Right atrium auricular region (tissue), 2 donors: ENCODE measurements at places on chromosomes 1 and 21. TPM values are rescaled to one million over a fixed set of nuclear protein-coding genes. Genes with fewer than 3 reads are reported as not detected.
A peak's percentile ranks its signal among the peaks of the same experiment; 100 is the strongest.

DNA sequence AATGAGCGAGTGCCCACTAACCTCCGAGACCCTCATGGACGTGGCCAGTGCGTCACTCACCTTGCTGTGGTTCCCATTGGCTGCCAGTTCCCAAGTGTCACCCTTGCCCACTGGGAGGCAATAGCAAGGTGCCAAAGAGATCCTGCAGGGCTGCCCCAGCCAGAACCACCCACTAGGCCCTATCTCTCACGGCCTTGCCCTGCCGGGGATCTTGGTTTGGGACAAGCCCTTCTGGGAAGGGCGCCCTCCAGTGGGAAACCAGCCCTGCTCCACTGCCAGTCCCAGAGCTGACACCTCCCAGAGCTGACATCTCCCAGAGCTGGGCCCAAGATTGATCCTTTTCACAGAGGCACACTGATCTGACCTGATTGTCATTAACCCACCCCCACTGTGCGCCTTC, 2.1 kb upstream of the SELENON start:
- no peak for DNase-seq

DNA sequence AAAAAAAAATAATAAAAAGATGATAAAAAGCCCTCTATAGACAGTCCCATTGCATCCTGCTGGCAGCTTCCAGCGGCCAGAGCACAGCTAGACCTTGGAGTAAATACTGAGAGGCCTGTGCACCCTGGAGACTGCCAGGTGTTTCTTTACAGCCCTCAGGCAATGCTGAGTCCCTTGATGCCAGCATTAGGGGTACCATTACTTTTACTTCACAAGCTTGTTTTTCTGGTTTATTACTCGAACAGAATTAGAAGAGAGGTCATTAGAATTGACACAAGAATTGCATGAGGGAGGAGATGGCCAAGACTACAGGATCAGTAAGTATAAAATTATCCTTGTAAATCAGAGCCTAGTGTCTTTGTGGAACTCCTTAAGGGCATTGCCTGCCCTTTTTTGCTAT, 43.6 kb downstream of the AKNAD1 start:
- no peak for DNase-seq

DNA sequence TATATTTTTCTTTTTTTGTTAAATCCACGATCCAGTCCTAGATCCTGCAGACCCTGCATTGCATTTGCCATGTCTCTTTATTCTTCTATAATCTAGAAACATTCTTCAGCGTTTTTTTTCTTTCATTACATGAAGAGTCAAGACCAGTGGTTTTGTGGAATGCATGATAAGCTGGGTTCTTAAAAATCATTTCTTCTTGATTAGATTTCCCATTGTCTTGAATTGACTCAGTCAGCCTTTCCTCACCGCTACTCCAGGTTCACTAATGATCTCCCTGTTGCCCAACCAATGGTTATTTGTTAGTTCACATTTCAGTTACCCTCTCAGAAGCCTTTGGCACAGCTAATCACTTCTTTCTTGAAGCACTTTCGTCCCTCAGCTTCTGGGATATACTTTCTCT, 25.2 kb downstream of the CHD1L start:
- no peak for DNase-seq

DNA sequence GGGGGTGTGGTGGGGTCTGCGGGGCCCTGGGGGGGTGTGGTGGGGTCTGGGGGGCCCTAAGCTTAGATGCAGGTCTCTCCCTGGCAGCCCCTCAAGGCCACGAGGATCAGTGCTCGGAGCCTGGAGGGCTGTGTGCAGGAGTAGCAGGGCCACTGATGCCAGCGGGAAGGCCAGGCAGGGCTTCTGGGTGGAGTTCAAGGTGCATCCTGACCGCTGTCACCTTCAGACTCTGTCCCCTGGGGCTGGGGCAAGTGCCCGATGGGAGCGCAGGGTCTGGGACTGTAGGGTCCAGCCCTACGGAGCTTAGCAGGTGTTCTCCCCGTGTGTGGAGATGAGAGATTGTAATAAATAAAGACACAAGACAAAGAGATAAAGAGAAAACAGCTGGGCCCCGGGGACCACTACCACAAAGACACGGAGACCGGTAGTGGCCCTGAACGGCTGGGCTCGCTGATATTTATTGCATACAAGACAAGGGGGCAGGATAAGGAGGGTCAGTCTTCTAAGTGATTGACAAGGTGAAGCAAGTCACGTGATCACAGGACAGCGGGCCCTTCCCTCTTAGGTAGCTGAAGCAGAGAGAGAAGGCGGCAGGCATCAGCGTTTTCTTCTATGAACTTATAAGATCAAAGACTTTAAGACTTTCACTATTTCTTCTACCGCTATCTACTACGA, 8.7 kb downstream of the RNF223 start:
- DNase-seq, result no peak

- peak; percentile 81 for DNase-seq
Measured at GRCh38 chr1:44714944-44715571, 15.9 kb downstream of the RNU5D-1 start.

DNA sequence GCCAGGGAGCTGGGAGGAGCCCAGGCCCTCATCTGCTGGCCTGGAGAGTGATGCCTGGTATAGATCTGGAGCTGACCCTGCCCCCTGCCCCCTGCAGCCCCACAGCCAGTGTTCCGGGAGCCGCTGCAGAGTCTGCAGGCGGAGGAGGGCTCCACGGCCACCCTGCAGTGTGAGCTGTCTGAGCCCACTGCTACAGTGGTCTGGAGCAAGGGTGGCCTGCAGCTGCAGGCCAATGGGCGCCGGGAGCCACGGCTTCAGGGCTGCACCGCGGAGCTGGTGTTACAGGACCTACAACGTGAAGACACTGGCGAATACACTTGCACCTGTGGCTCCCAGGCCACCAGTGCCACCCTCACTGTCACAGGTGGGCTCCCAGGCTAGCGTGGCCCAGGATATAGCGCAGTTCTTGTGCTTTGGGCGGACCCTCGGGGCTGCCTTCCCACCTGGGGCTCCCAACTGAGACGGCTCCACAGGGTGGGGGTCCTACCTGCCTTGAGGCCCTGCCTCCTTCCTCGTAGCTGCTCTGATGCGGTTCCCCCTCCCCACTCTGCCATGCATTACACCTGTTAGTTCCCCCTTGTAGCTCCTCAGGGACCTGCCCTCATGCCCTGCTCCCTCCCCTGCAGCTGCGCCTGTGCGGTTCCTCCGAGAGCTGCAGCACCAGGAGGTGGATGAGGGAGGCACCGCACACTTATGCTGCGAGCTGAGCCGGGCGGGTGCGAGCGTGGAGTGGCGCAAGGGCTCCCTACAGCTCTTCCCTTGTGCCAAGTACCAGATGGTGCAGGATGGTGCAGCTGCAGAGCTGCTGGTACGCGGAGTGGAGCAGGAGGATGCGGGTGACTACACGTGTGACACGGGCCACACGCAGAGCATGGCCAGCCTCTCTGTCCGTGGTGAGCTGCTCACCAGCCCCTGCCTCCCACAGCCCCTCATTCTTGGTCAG, 98.7 kb downstream of the OBSCN start:
- peak; percentile 47 for DNase-seq

DNA sequence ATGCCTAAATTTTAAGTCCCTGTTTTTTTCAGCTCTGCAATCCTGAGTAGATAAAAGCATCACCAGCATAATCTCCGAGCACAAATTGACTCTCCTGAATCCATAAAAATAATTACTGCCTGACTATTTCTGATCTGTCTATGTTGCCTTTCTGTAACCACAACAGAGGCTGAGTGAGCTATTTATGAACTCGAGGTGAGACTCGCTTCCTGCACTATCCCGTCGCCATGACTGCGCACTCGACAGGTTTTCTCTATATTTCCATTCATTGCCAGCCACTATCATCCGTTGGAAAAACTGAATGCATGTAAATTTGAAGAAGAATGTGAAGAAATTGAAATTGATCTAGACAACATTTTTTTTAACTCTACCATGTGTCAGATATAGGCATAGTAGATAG, 897.2 kb downstream of the ADGRL2 start:
- DNase-seq, result no peak

DNA sequence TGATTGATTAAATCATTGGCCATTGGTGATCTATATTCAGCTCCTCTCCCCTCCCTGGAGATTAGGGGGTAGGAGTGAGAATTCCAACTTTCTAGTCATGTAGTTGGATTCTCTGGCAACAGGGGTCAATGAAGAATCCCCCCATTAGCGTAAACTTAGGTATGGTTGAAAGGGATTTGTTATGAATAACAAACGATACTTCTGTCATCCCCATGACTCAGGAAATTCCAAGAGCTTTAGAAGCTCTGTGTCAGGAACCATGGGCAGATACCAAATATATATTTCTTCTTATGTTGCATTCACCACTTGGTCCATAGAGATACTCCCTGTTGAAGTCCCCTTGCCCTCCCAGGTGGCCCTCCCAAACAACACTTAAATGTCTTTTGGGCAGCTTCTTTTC, 124.5 kb downstream of the DNM3 start:
- DNase-seq, result no peak

DNA sequence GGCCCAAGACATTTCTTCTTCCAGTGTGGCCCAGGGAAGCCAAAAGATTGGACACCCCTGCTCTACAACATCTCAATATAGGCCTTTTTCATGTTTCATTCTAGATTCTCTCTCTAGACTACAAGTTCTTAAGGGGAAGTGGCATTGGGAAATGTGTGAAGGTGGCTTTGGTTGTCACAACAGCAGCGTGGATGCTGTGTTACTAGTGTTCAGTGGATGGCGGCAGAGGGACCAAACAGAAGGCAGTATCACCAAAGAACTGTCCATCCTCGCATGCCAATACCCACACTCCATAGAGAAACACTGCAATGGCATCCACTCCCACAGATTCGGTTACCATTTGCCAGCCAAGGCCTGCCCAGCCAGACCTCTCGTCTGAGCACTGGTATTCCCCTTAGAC, 24.3 kb upstream of the IFNAR2 start:
- no peak for DNase-seq

GRCh38 chr1:125080077-125080476, 3895.3 kb downstream of the SRGAP2C start:
- DNase-seq, result no peak

GRCh38 chr1:180924939-180925338, 12.2 kb downstream of the KIAA1614 start:
- no peak for DNase-seq

DNA sequence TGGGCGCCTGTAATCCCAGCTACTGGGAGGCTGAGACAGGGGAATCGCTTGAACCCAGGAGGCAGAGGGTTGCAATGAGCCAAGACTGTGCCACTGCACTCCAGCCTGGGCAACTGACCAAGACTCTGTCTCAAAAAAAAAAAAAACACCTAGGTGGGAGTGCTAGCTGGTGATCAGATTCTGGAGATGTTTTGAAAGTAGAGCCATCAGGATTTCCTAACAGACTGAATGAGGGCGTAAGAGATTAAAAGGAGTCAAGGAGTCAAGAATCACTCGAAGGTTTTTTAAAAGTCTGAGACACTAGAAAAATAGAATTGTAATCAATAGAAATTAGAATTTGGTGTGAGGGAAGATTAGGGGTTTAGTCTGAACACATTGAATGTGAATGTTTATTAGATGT, 73.8 kb downstream of the HSF2BP start:
- DNase-seq, result no peak

- no peak for DNase-seq
Measured at GRCh38 chr1:86085741-86086409, 70.7 kb downstream of the COL24A1 start.

DNA sequence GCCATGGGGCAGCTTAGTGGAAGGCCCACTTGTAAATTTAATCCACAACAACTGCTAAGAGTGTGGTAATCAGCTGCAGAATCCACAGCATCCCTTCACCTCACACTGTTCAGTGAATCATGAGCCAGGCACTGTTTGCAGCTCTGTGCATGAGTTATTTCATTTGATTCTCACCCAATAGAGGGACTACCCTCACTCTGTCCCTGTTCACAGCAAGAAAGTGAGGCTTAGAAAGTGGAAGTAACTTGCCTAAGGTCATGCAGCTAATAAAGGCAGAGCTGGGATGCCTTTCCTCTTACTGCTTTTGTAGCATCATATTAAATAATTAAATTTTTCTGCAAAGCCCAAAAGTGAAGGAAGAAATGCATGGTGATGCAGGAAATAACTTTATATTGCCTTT, 346.5 kb upstream of the PLD5 start:
- DNase-seq, result no peak

DNA sequence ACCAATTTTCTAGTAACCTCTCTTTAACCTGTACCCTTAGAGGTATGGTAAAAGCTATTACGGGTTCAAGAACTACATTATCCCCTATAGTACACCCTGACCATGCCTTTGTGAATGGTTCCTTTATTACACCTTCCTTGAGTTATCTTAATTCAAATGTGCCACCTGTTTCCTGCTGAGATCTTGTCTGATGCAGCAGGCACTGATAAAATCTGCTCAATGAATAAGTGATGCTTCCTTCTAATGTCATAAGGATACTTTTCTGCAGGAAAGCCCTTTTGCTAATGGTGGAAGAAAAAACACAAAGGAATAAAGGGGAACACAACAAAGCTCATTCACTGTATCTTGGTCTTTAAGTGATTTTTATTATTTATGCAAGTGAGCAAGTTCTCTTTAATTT, 25.8 kb downstream of the INTS7 start:
- no peak for DNase-seq

DNA sequence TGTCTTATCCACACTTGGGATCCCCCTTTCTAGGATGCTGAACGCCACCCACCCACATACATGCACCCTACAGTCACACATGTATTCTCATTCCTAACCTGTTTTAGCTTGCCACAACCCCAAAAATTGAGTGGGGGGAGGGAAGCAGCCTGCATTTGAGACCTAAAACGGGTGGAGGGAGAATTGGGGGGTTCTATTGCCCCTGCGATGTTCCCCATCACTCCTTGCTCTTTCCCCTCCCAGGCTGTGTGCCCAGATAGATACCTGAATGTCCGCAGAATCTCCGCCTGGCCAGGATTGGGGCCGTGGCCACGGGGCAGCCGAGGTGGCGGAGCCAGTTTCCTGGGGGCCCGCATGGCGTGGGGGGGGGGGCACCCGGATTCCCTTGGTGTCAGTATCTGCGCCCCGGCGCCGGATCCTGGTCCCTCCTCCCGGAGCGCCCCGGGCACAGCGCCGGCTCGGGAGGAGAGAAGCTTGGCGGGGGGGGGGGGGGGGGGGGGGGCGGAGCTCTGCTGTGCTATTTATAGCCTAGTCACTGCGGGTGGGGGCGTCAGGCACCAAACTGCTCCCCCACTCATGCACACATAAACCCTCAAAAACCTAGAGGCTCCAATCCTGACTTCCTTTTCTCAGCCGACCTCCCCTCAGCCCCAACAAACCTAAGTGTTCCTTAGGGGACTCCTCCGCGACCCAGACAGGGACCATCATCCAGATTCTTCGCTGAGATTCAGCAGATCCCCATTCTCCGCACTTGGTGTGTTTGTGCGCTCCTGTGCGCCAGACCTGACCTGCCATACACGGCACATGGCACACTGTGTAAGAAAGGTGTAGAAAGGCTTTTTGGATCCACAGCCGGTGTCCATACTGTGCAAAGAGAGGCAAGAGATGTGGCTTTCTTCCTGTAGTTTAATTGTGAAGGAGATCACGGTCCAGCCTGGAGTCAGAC, 1.9 kb downstream of the ANKRD34A start:
- peak; percentile 60 for DNase-seq

- no peak for DNase-seq
Measured at GRCh38 chr1:27607239-27607804, 3.4 kb upstream of the AHDC1 start.

SCAMP3 gene
- total RNA-seq, result 77.7 TPM

CCDC17 gene
- total RNA-seq, result 0.39 TPM

PTPRF gene
- total RNA-seq, result 7.4 TPM

TAL1 gene
- 4.1 TPM for total RNA-seq

GUCA2A gene
- total RNA-seq, result not detected

RGS1 gene
- total RNA-seq, result 24.7 TPM

MIXL1 gene
- not detected for total RNA-seq

HTR1D gene
- not detected for total RNA-seq

NUAK2 gene
- total RNA-seq, result 0.67 TPM
